ENCODE measurements at places on chromosomes 1 and 21.

- no peak for DNase-seq
These were observed 467.6 kb upstream of the PKN2 start for GRCh38 chr1:88216441-88216840.

- no peak for DNase-seq
These were observed 13.6 kb downstream of the SDCCAG8 start for GRCh38 chr1:243269461-243269801.

DNA sequence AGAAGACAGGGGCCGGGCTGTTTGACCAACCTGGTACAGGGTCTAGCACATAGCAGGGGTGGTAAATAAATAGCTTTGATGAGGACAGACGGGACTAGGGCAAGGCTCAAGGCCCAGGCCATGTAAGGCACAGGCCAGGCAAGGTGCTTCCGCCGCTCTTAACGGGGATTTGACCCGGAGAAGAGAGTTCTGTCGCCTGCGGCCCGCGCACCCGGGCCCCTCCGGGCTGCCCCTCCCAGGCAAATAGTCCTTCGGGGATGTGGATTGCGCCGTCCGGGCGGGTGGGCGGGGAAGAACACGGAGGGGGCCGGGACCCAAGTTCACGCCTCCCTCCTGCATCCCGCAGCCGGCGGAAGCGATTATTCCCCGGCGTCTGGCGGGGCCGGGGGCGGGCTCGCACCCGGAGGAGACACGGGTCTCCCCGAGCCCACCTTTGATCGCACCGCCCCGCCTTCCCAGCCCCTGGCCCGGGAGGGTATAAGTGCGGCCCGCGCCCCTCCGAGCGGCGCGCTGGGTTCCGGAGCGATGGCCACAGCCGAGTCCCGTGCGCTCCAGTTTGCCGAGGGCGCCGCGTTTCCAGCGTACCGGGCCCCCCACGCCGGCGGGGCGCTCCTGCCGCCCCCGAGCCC lies at the start of gene MIXL1:
Gene MIXL1, plus strand, starts transcription at position 508 of the 629 bp plus-strand sequence. Its CDS starts 18 bp downstream, at position 526.
- DNase-seq = peak; percentile 3

- DNase-seq = no peak
These were observed 24.4 kb downstream of the IQGAP3 start for GRCh38 chr1:156547982-156548381.

DNA sequence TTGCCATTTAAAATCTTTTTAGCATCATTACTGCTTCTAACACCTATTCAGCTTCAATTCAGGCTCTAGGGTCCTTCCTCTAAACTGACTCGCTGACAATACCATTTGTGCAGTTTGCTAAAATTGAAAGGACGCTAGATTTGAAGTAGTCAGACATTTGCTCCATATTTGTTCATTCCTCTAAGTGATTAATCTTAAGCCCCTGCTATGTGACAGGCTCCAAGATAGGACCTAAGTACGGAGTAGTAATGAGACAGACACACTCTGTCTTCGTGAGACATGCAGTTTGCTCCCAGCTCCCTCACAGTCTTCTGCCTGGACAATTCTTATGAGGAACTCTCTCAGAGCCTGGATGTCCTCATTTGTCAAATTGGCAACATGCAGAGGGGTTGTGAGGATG lies 26.1 kb upstream of the CD53 start:
- DNase-seq = no peak

- no peak for DNase-seq
These were observed 333.3 kb upstream of the PLXNA2 start for GRCh38 chr1:208577381-208577905.

GRCh38 chr1:220336391-220337031 lies 64.3 kb upstream of the RAB3GAP2 start:
- no peak for DNase-seq

DNA sequence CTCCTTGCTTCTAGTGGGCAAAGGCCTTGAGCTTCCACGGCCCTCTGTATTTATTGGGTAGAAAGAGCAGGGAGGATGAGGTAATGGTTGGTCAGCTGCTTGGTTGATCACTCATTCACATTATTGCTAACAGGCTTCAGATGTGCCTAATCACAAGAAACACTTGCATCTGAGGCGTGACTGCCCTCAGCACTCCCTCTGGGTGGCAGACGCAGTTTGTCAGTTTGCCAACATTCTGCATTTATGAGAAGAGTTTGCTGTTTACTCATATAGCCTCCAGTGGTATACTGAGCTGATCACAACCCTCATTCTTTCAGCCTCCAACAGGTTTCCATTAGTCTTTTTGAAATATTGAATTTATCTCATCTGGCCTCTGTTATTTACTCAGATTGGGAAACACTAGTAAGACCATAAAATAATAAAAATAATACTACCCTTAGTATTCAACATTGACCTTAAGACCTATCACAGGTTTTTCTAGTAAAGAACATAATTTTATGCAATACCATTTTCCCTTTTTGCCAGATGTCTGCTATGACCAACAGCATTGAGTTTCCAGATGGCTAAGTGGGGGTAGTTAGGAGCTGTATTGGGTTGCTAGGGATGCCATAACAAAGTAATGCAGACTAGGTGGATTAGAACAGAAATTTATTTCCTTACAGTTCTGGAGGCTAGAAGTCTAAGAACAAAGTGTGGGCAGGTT lies 53.3 kb downstream of the PTGFR start:
- no peak for DNase-seq

DNA sequence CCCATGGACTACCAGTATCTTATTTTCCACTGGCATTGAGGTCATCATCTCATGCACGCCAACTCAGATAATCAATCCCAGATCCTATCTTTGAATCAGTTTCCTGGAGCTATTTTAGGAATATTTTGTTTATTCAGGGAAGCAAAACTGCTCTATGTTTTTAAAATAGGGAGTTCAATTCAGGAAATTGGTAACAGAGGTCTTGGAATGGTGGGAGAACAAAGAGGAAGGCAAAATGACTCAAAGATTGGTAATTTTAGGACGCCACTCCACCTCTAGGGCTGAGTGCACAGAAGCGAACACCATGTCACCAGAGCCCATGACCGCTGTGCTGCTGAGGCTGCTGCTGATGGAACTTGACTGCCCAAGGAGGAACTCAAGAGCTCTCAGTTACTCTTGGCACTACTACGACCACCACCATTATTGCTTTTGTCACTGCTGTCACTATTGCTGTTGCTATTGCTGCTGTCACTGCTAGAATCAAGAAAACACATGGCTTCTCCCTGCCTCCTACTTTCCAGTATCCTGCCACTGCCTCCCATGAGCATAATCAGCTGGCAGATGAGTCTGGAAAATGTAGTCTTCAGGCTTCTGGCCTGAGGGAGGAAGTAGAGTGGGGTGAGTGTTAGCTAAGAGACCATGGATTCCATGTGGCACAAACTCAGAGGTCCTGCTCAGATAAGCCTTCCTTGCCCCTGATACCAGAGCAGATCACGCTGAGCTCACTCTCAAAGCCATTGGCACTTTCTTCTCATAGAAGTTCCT lies 71.6 kb upstream of the CNIH3 start:
- no peak for DNase-seq

GRCh38 chr1:158333405-158334155 lies 2.2 kb upstream of the CD1B start:
- no peak for DNase-seq

DNA sequence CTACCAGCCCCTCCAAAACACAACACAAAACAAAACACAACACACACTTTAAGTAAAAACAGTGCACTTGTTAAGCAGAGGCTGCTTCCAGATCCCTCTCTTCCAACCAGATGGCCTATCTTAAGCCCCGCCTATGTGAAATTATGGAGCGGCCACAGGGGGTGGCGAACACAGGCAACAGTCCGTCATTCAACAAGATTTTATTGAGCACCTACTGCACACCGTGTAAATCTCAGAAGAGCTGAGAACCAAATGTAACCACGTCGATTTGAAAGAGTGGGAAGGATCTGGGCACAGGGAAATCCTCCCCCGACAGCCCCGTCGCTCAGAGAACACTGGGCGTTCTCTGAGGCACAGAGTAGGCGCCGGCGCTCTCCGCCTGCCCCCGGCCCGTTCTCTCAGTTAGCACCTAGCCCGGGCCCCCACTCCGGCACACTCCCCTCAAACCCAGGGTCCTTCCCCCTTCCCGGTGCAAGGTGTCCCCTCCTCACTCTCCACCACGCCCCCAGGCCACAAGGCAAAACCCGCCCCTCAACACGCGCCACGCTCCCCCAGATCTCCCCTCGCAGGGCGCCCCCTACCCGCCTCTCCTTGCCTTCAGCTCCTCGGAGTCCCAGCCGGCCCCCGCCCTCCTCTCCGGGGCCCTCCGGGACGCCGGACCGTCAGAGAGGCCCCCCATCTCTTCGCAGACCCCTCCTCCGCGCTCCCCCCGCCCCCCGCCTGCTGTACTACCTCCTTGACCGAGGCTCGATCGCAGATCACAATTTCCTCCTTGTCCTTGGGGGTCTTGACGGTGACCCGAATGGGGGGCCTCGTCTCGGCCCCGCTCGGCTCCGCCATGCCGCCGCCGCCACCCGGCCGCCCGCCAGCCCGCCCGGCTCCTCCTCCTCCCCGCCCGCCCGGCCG lies 483 bp downstream of the UBQLN4 start:
- peak; percentile 69 for DNase-seq

DNA sequence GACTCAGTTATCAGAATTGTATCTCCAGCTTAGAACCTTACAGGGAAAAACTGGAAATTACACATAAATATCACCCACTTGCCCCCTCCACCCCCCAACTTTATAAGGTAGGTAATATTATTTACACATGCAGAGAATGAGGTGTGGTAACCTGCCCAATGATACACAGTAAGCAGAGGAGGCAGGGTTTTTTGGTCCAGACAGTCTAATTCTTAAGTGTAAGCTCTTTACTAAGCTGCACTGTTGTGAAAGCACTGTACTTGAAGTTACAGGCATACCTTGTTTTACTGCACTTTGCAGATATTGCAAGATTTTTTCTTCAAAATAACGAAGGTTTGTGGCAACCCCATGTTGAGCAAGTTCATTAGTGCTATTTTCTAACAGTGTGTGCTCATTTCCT lies 24.8 kb upstream of the MYOCOS start:
- no peak for DNase-seq

GRCh38 chr1:80657044-80657643 lies 1143.6 kb upstream of the ADGRL2 start:
- DNase-seq = no peak

DNA sequence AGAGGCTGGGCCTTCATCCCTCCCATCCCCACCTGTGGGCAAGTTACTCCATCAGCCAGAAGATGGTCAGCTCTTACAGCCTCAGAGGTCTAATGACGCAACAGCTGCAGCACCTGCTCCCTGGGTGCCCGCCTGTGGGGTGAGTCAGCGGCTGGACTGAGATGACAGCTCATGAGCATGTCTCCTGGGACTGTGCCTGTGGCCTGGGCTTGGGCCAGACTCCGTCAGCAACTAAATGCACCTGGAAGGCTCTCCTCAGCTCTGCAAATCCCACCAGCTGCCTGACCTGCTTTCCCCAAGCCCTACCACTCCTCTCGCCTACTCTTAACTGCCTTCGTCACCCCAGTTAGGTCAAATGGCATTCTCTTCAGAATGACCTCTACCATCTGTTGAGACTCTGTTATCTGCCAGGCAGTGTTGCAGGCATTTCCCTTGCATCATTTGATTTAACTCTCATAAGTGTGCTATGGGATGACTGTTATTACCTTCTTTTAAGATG lies 47.7 kb downstream of the ETS2 start:
- no peak for DNase-seq

GRCh38 chr1:74733604-74734484 lies 892 bp downstream of the TYW3 start:
- DNase-seq = no peak

- DNase-seq = no peak
These were observed 2.7 kb downstream of the ATF3 start for GRCh38 chr1:212611000-212611948.

DNA sequence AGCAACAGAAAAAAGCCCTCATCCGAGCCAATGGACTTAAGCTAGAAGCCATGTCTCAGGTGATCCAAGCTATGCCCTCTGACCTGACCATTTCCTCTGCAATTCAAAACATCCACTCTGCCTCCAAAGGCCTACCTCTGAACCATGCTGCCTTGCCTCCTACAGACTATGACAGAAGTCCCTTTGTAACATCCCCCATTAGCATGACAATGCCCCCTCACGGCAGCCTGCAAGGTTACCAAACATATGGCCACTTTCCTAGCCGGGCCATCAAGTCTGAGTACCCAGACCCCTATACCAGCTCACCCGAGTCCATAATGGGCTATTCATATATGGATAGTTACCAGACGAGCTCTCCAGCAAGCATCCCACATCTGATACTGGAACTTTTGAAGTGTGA lies 20.7 kb downstream of the NR5A2 start:
- DNase-seq = no peak

DNA sequence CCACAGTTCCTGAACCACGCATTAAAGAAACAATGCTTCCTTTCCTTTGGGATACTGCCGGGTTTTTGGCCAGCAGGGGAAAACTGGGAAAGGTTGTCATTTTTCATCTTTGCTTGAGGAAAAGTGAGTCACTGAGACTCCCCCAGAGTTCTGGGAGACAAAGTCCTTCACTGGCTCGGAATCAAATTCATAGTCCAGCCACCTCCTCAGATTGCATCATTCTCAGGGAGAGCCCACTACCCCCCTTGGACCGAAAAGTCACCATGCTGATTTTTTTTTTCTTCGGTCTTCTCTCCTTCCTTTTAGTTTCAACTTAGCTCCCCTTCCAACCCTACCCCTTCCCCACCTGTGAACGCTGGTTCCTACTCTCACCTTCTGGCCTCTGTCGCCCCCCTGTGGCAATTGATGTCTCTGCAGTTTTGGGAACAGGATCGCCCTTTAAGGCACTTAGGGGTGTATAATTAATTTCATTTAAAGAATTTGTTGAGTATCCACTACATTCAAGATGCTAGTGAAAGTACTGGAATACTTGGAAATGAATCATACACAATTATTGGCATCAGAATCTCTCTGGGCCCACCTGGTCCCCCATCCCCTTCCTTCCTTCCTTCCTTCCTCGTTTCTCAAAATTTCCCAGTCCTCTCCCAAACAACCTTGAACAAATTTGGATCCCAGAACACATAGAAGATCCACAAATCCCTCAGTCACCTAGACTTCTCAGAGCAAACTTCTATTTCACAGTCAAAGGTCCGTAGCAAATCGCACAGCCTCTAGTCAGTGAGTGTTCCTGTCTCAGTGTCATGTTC lies 6.9 kb downstream of the ACKR1 start:
- peak; percentile 44 for DNase-seq

DNA sequence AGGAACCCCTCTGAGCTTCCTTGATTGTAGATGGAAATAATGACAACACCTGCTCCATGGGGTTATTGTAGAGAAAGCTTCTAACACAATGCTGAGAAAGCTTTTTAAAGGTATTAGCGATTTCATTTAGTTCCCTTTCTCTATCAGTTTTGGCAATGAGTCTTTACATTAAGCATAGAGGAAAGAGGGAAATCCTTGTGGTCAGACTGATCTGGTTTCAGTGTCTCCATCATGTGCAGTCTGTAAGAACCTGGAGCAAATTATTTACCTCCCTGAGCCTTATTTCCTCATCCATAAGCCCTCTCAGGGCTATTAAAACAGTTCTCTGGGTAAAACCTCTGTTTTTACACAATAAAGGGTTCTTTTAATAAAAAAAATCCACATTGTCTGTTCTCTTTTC lies 87.5 kb downstream of the FGGY start:
- no peak for DNase-seq

GRCh38 chr1:46019348-46019747 lies 113.1 kb downstream of the PIK3R3 start:
- DNase-seq = no peak

GRCh38 chr1:226002667-226003501 lies 3.7 kb upstream of the SDE2 start:
- no peak for DNase-seq

GRCh38 chr1:6434186-6434585 lies 9.6 kb downstream of the ESPN start:
- DNase-seq = no peak

- DNase-seq = no peak
These were observed 77.1 kb downstream of the GBP6 start for GRCh38 chr1:89440911-89441310.

GRCh38 chr1:41495210-41495948 lies 10.9 kb upstream of the EDN2 start:
- DNase-seq = no peak

Data from stimulated activated CD4-positive, alpha-beta T cell treated with anti-CD3 and anti-CD28 coated beads, Interleukin-12 subunit alpha, Interleukin-12 subunit beta, amount 100 ng/mL, for 4 hours (primary cell).